NCI-H526 treated with DMSO at 0.1 percent for 48 hours (cell line): ENCODE measurements at places on chromosomes 11 and 22.
A peak's percentile ranks its signal among the peaks of the same experiment; 100 is the strongest.

DNA sequence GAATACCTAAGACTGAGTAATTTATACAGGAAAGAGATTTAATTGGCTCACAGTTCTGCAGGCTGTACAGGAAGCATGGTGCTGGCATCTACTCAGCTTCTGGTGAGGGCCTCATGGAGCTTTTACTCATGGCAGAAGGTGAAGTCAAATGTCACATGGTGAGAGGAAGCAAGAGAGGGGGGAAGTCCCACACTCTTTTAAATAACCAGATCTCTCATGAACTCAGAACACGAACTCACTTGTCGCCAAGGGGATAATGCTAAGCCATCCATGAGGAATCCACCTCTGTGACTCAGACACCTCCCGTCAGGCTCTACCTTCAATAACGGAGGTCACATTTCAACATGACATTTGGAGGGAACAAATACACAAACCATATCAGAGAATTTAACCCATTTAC is 42.2 kb downstream of the BIRC2 start:
- DNase-seq, result no peak

DNA sequence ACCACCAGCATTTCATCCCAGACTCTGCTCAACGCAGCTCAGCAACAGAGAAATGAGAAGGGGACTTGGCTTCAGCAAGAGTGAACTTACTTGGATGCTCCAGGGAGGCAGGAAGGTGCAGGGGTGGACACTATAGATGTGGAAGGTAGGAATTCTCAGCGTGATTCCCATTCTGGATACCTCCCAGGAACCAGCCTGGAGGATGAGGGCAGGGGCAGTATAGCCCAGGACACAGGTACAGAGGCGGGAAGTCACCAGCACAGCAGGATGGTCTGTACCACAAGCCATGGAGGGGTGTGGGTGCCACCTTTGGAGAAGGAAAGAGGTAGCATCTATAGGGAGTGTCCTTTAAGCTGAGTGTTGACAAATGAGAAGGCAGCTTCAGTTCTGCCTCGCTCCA is 1275.2 kb downstream of the TBC1D22A start:
- DNase-seq, result no peak

GRCh38 chr22:24170188-24170587 is 11.1 kb upstream of the SUSD2 start:
- no peak for DNase-seq

DNA sequence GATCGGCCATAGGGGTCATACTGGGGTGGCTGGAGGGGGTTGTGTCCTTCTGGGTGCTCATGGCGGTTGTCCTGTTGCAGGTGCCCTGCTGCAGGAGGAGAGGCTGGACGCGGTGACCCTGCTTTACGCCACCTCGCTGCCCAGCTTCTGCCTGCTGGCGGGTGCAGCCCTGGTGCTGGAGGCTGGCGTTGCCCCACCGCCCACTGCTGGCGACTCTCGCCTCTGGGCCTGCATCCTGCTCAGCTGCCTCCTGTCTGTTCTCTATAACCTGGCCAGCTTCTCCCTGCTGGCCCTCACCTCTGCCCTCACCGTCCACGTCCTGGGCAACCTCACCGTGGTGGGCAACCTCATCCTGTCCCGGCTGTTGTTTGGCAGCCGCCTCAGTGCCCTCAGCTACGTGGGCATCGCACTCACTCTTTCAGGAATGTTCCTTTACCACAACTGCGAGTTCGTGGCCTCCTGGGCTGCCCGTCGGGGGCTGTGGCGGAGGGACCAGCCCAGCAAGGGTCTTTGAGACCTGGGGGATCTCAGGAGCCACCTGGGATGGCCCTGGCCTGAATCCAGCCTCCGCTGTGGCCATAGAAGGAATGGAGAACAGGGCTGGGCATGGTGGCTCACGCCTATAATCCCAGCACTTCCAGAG is 11.1 kb downstream of the SLC35E4 start:
- no peak for DNase-seq

DNA sequence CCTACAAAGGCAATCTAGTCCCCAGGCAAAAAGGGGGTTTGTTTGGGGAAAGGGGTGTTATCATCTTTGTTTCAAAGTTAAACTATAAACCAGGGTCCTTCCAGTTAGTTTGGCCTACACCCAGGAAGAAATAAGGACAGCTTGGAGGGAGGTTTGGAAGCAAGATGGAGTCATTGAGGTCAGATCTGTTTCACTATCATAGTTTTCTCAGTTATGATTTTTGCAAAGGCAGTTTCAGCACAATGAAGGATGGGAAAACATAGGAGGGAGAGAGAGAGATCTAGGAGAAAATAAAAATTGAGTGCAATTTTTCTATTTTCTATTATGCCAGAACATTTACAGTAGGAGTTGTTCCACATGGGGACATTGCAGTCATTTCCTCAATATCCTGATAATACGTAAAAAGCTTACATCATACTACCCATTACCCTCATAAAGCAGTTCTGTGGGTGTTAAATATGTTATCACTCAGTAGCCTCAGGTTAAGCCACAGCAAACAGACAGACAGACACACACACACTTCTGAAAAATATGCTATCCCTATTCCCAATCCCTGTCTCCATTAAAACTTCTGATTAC is 401.3 kb upstream of the FAT3 start:
- DNase-seq, result no peak

DNA sequence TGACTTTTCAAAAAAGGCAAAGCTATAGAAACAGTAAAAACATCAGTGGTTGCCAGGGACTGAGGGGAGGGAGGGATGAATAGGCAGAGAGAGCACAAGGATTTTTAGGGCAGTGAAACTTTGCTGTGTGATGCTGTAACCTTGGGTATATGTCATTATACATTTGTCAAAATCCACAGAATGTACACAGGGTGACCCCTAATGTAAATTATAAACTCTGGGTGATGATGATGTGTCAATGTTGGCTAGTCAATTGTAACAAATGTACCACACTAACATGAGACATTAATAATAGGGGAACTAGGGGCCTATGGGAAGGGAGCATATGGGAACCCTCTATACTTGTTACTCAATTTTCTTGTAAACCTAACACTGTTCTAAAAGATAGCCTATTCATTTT is 24.8 kb downstream of the RIBC2 start:
- DNase-seq, result no peak

- DNase-seq, result no peak
These were observed 447.0 kb downstream of the AASDHPPT start for GRCh38 chr11:106524436-106524835.

GRCh38 chr11:61124574-61125309 is 22.5 kb downstream of the CD5 start:
- no peak for DNase-seq

GRCh38 chr22:22755778-22756100 is 111.3 kb downstream of the GGTLC2 start:
- no peak for DNase-seq

GRCh38 chr11:72842126-72842525 is 27.9 kb downstream of the ATG16L2 start:
- DNase-seq, result no peak

DNA sequence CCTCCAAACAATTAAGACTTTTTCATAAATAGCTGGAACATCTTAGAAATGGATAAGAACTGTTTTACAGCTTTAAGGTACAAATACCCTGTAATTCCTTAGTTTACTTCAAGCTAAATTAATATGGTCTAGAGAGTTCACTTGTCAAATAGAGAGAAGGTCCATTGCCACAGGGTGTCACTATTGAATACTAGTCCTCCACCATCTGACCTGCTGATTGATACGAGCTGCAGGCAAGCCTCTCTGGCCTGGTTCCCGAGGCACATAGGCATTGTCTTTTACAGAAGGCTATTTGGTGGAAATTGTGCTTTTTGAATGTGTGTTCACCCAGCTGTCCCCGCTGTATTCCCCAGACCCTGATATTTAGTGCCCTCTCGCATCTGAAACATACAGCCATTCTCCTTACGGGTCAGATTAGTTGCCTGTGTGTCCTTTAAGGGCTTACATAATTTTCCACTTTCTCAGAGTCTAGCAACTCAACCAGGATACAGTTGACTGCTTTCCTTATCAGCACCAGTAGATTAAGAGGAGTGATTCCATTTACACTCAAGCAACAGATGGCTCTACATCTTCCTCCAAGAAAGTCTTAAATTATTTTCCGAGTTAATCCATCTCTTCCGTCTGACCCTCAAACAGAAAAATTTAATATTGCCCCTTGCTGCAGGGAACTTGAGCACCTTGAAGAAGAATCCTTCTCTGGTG is 788.8 kb upstream of the FAT3 start:
- no peak for DNase-seq

- DNase-seq, result no peak
These were observed 9.3 kb downstream of the TOLLIP start for GRCh38 chr11:1300121-1300520.

GRCh38 chr22:24868979-24869378 is 63.0 kb downstream of the SGSM1 start:
- no peak for DNase-seq

- DNase-seq, result no peak
These were observed 2.6 kb downstream of the ACER3 start for GRCh38 chr11:76863196-76863777.

GRCh38 chr22:22138915-22139314 is 105.7 kb upstream of the VPREB1 start:
- no peak for DNase-seq

- DNase-seq, result no peak
These were observed 1.4 kb downstream of the ZFP91 start for GRCh38 chr11:58580311-58580710.

DNA sequence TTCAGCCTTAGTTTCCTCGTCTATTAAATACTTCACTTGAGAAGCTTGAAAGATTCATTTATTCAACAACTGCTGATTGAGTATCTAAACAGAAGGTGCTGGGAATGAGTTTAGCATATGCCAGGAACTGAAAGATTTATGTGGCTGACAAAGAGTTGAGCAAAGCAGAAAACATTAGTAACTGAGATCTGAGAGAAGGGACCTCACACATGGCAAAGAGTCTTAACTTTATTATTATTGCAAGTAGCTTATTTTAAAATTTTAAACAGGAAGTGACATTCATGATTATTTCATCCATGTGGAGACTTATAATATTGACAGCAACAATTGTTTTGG is 133.6 kb downstream of the CASP12 start:
- DNase-seq, result no peak

GRCh38 chr22:44531487-44531886 is 33.5 kb upstream of the RTL6 start:
- DNase-seq, result no peak

GRCh38 chr11:2271077-2271326 is 614 bp upstream of the ASCL2 start:
- DNase-seq, result peak; percentile 73

GRCh38 chr11:10436224-10436623 is 18.8 kb upstream of the AMPD3 start:
- DNase-seq, result no peak

DNA sequence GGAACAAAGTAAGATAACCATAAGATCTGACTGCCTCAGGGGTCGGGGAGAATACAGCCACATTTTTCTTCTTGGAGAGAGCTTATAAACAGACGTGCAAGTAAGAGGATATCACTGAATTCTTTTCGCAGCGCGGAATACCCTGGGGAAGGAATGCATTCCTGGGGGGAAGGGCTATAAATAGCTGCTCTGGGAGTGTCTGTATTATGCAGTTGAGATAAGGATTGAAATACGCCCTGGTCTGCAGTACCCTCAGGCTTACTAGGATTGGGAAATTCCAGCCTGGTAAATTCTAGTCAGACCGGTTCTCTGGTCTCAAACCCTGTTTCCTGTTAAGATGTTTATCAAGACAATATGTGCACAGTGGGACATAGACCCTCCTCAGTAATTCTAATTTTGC is 1491.7 kb upstream of the RAG2 start:
- no peak for DNase-seq

- no peak for DNase-seq
These were observed 21.0 kb upstream of the SWAP70 start for GRCh38 chr11:9642894-9643293.

GRCh38 chr22:36027935-36028645 is 534 bp downstream of the RBFOX2 start:
- DNase-seq, result no peak

- DNase-seq, result no peak
These were observed 10.7 kb downstream of the DGCR8 start for GRCh38 chr22:20090730-20091240.

DNA sequence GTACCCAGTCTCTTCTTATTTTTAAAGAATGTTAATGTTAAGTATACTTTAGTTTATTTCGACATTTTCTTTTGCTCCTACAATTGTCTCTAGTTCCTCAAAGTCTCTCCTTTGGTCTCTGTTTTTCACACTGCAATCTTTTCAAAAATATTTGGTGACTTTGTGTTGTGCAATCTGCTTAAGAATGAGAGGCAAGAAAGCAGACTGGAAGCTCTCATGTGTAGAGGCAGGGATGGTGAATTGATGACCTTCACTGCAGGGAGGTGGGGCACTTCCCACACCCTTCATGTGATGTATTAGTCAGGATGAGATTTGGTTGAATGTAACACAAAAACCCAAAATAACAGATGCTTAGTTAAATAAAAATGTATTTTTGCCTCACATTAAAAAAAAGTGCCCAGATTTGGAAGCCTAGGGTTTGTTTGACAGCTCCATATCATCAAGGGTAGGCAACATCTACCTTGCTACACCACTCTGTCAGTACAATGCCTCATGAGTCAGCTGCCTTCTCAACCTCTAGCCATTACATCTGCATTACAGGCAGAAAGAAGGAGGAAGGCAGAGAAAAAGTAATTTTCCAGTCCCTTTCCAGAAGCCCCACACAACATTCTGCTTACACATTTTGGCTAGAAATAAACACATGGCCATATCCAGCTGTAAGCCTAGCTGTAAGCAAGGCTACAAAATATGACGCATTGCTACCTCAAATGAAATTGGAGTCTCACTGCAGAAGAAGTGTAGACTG is 3.8 kb upstream of the MMP27 start:
- no peak for DNase-seq

- DNase-seq, result no peak
These were observed 27.3 kb downstream of the CAPN1 start for GRCh38 chr11:65208785-65209710.

- no peak for DNase-seq
These were observed 70.7 kb downstream of the ARFGAP2 start for GRCh38 chr11:47105974-47106373.

DNA sequence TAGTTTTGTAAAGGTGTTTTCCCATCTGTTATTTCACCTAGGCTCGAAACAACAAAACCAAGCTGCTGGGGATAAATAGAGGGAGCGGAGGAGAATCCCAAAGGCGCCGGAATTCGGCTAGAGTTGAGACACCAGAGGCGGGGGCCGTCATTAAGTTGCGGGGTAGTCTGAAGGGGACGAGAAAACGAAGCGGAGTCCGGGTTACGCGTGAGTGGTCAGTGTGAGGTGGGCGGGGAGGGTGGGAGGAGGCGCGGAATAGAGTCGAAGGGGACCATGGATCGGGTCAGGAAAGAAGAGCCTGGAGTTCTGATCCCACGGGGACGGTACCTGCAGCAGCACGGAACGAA is 361 bp downstream of the SRPRA start:
- DNase-seq, result no peak

GRCh38 chr11:46210133-46210636 is 67.3 kb upstream of the CREB3L1 start:
- DNase-seq, result no peak

DNA sequence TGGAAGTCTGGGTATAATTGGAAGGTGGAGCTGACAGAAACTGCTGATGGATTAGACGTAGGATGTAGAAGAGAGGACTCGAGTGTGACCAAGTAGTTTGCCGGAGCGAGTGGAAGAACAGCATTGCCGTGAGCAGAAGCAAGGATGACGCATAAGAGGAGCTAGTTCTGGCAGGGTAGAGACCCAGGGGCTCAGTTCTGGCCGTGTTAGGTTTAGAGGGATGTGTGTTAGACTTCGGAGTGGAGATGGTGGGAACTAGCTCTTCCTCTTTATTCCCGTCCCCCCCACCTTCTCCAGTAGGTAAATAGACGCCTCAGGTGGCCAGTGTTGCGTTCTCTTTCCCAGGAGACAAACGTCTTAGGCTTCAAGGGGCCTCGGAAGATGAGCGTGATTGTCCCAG is 19.1 kb downstream of the TUB start:
- no peak for DNase-seq
